SJSA1 (cell line): ENCODE measurements at places on chromosomes 12 and 14. TPM values are rescaled to one million over a fixed set of nuclear protein-coding genes. Genes with fewer than 3 reads are reported as not detected.

PCED1B gene
- total RNA-seq, result 0.39 and 13.1 TPM in 2 replicates

CELA1 gene
- 0.56 and 1.2 TPM in 2 replicates for total RNA-seq

TMTC1 gene
- total RNA-seq, result 0.21 TPM in 1 of 2 replicates, not detected in the other

RNU4-1 gene
- total RNA-seq, result under 0.01 TPM in 2 replicates

PSME2 gene
- total RNA-seq, result 161 and 167 TPM in 2 replicates

DNA sequence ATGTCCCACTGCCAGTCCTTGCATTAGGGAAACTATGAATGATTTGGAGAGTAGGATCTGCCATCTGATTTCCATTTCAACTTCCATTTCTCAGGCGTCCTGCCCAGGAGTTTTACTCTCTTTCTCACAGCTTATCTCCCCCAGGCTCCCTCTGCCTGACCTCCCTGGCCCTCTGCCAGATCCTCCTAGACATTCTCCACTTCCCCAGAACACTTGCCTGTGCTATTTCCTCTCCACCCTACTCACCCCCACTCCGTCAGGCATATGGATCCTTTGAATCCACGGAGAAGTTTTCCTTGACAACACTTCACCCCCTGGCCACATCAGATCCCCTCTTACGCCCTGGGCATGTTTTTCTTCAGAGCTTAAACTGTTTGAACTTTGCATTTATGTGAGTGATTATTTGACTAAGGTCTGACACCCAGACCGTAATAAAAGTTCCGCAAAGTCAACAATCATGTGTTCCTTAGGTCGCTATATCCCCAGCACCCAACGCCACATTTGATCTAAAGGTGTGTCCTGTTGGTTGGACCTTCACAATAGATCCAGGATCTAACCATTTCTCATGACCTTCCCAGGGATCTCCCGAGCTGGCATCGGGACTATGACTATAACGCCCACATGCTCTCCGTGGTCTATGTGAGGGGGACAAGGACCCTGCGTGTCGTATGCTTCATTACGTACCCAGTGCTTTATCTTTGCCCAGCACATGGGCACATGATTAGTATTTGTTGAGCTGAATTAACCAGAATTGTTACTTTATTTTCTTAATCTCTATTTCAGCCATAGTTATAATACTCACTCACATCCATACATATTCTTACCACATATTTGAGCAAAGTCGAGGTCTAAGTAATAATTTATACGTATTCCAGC lies 255.8 kb upstream of the FOXN3 start:
- H3K4me1 ChIP-seq, result no peaks in the 10 kb centered on the region
- H3K27ac ChIP-seq, result no peak overlapping the region
- H3K4me3 ChIP-seq, result no peak overlapping the region
- DNase-seq, result no peak

DNA sequence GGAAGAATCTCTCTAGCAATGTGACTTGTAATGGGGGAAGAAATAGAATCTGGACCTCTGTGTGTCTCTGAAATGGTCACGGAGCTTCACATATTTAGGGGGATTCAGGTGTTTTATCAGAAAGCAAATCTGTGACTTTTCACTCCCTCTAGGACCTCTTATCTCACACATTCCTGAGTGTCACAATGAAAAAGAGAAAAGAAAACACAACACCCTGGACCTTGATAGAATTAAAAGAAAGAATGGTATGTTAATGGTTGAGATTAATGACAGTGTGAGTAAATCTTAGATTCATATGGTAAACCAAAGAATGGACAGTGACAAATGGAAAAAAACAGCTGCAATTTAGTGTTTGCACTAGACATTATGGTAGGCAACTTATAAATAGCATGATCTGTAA lies 68.5 kb downstream of the PKP2 start:
- H3K27me3 ChIP-seq, result no peaks in the 10 kb centered on the region
- no peak for DNase-seq
- H3K36me3 ChIP-seq, result peaks cover 10% of the 10 kb centered on the region
- no peak overlapping the region for H3K27ac ChIP-seq

DNA sequence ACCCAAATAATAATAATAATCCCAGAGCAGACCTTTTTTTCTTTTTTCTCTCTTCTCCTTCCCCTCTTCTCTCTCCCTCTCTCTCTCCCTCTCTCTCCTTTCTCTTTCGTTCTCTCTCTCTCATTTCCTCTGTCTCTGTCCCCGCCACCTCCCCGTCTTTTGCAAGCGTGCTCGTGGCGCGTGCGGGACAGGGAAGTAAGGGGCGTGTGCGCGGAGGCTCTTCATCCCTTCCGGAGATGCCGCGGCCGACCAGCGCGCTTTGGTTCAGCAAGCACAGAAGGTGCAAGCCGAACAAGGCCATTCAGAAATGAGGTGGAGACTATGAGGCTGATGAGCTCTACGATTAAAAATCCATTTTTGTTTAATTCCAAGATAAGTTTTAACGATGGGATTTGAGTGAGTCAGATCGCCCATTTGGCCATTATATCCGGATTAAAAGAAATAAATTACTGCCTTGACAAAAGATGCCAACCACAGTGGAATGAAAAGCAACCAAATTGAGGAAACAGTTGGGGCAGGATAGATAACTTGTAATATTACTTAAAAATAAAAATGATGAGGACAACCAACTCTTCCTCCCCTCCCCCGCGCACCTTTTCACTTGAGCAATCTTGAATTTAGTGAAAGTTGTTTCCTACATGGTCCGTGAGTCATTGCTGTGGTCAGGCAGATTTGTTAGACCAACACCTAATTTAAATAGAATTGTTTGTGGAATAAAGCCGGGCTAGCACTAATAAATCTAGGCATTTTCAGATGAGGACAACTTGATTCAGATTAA lies 1.2 kb upstream of the AMIGO2 start:
- no peaks in the 10 kb centered on the region for H3K27me3 ChIP-seq
- peaks cover 12% of the 10 kb centered on the region for H3K36me3 ChIP-seq
- peak overlapping the region; percentile 68 for H3K27ac ChIP-seq
- DNase-seq, result peak; percentile 72
- H3K4me1 ChIP-seq, result peaks cover 73% of the 10 kb centered on the region
- H3K4me3 ChIP-seq, result peak overlapping the region; percentile 78

- no peaks in the 10 kb centered on the region for H3K27me3 ChIP-seq
- no peaks in the 10 kb centered on the region for H3K4me1 ChIP-seq
- peaks cover 3% of the 10 kb centered on the region; the same call in 1 of the 2 replicates for H3K36me3 ChIP-seq
These were observed 75.3 kb downstream of the KDM2B start for GRCh38 chr12:121505513-121505912.

DNA sequence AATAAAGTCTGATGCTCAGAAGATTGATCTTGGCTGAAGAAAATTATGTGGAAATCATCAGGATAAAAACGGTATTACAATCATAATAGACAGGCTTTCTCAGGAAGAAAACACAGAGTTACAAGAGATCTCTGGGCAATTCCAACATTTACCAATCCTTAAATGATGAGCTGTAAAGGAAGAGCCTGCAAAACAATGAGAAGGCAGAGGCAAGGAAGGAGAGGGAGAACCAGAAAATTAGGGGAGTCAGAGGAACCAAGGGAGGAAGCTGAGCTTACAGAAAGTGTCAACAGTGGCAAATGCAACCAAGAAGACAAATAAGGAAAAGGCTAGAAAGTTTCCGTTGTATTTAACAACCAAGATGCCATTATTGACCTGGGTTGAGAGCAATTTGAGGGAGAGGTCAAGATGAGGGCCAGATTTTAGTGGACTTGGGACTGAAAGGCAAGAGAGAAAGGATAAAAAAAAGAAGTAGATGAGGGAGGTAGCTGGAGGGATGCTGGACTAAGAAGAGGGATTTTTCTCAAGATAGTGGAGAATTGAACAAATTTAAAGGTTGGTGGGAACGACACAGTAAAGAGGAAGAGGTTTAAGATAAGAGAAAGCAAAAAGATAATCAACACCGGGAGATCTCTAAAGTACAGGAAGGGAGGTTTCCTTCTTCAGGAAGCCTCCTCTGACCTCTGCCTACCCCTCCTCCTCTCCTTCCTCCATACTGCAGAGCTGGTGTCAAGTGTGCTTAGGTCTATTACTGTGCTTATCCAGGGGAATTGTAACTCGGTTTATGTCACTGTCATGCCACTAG lies 116.9 kb downstream of the DUSP6 start:
- H3K36me3 ChIP-seq, result no peaks in the 10 kb centered on the region
- H3K27me3 ChIP-seq, result no peaks in the 10 kb centered on the region
- DNase-seq, result no peak
- H3K4me3 ChIP-seq, result no peak overlapping the region
- H3K4me1 ChIP-seq, result no peaks in the 10 kb centered on the region
- H3K27ac ChIP-seq, result no peak overlapping the region

GRCh38 chr12:122366685-122367475 lies 55.6 kb downstream of the CLIP1 start:
- H3K4me1 ChIP-seq, result peaks cover 45% of the 10 kb centered on the region
- DNase-seq, result peak; percentile 86
- H3K27ac ChIP-seq, result peak overlapping the region; percentile 78
- peaks cover 32% of the 10 kb centered on the region for H3K36me3 ChIP-seq
- H3K4me3 ChIP-seq, result no peak overlapping the region

GRCh38 chr14:51209457-51209856 lies 30.6 kb upstream of the TMX1 start:
- H3K27ac ChIP-seq, result no peak overlapping the region
- H3K36me3 ChIP-seq, result no peaks in the 10 kb centered on the region
- no peak for DNase-seq
- H3K27me3 ChIP-seq, result peaks cover 9% of the 10 kb centered on the region; the same call in 1 of the 2 replicates

- H3K27me3 ChIP-seq, result no peaks in the 10 kb centered on the region
- no peak overlapping the region for H3K4me3 ChIP-seq
- H3K4me1 ChIP-seq, result no peaks in the 10 kb centered on the region
- DNase-seq, result no peak
- H3K27ac ChIP-seq, result no peak overlapping the region
These were observed 372.8 kb downstream of the NELL2 start for GRCh38 chr12:44503329-44503728.

DNA sequence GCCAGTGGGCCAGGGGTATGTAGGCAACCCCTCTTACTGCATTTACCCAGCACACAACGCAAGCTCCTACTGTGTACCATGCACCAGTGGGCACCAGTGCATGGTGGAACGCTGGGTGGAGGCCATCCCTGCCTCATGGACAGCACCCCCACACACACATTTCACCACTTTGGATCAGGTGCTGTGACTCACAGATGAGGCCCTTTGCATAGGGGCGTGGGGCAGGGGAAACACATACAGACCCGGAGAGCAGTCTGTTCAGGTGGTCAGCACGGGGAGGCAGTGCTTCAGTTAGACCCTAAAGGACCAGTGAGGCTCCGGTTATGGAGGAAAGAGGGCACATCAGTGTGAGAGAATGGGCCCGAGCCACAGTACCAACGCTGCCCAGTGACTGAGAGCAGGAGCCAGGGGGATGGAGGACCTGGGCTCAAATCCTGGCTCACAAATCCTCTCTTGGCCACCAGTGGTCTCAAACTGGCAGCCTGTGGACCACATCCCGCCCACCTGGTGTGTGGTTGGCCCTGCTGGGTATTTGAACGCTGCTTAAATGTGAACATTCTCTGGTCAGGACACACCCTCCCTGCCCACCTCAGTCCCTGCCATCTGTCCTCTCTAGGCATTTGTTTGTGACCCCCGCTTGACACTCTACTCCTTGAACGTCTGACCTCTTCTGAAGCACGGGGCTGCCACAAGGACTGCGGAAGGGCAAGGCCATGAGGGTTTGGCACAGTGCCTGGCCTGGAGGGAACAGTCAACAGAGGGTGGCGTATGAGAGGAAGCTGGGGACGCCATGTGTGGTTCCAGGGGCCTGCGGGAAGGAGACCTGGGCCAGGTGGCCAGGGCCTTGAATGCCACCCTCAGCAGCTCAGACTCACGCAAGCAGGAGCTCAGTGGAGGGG lies 46.7 kb downstream of the FAM222A start:
- DNase-seq, result no peak
- H3K27me3 ChIP-seq, result no peaks in the 10 kb centered on the region
- no peak overlapping the region for H3K4me3 ChIP-seq
- H3K4me1 ChIP-seq, result peaks cover 33% of the 10 kb centered on the region
- no peak overlapping the region for H3K27ac ChIP-seq

GRCh38 chr14:54169254-54169924 lies 212.8 kb upstream of the BMP4 start:
- no peak overlapping the region for H3K27ac ChIP-seq
- H3K4me3 ChIP-seq, result no peak overlapping the region
- no peaks in the 10 kb centered on the region for H3K4me1 ChIP-seq
- H3K27me3 ChIP-seq, result peaks cover 3% of the 10 kb centered on the region; the same call in 1 of the 2 replicates
- no peaks in the 10 kb centered on the region for H3K36me3 ChIP-seq

GRCh38 chr14:22848351-22849164 lies 12.2 kb downstream of the MMP14 start:
- peaks cover 40% of the 10 kb centered on the region for H3K4me1 ChIP-seq
- peak; percentile 20 for DNase-seq
- no peak overlapping the region for H3K27ac ChIP-seq
- no peaks in the 10 kb centered on the region for H3K27me3 ChIP-seq
- peaks cover 32% of the 10 kb centered on the region for H3K36me3 ChIP-seq

DNA sequence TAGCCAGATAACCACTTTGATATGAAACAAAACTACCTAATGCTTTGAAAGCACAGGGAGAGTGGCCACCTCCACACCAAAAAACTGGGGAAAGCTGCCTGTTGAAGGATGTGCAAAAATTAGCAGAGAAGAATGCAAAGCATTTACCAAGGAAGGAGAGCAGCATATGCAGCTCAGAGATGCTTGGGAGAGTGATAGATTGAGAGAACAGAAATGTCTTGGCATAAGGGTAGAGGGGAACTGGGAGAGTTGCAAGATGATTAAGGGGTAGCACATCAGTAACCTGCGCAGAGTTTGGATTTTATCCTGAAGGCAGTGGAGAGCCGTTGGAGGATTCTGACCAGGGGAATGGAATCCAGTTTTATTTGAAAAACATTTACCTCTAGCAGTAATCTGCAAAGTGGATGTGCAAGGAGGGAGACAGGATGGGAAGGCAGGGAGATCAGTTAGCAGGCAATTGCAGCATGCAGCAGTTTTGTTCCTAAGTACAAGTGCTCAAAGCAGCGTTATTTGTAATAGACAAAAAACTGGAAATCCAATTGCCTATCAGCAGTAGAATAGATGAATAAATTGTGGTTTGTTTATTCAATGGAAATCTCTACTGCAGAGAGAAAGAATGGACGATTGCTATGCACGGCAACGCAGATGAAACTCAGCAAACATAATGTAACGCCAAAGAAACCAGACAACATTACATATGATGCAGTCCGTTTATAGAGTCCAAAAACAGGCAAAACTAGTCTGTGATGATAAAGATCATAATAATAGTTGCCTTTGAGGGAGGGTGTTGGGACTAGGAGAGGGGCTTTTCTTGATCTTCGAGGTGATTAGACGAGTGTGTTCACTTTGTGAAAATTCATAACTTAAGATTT lies 81.5 kb downstream of the BHLHE41 start:
- no peak overlapping the region for H3K4me3 ChIP-seq
- no peaks in the 10 kb centered on the region; the same call in 1 of the 2 replicates for H3K27me3 ChIP-seq
- 0 out of 2 replicates have a peak overlapping the region, but pooled peaks have one; percentile 17 for H3K27ac ChIP-seq
- no peak for DNase-seq

- no peaks in the 10 kb centered on the region for H3K36me3 ChIP-seq
- no peak overlapping the region for H3K27ac ChIP-seq
- H3K4me3 ChIP-seq, result no peak overlapping the region
- H3K4me1 ChIP-seq, result no peaks in the 10 kb centered on the region
- DNase-seq, result no peak
These were observed 907.2 kb downstream of the LRFN5 start for GRCh38 chr14:42513837-42514236.

DNA sequence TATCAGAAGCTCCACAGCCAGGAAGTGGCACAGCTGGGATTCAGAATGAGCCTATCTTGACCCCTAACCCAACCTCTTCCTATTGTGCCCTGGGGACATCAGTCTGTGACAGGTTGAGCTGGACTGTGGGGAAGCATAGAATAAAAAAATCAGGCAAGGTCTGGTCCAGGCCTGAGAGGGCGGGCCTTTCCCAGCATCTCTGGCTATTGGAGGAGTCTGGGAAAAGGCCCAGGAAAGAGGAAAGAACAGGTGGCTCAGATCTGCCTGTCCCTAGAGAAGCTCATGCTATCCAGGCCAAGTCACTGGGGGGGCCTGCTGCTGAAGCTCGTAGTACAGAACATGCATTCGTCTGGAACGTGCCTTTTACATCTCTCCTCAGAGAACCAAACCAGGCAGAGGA lies 100.5 kb downstream of the PPM1H start:
- DNase-seq, result no peak
- no peaks in the 10 kb centered on the region for H3K36me3 ChIP-seq
- no peaks in the 10 kb centered on the region for H3K27me3 ChIP-seq
- no peak overlapping the region for H3K27ac ChIP-seq
